Nucleus accumbens (tissue), 56 donors: ENCODE measurements at places on chromosomes 11 and 22.

DNA sequence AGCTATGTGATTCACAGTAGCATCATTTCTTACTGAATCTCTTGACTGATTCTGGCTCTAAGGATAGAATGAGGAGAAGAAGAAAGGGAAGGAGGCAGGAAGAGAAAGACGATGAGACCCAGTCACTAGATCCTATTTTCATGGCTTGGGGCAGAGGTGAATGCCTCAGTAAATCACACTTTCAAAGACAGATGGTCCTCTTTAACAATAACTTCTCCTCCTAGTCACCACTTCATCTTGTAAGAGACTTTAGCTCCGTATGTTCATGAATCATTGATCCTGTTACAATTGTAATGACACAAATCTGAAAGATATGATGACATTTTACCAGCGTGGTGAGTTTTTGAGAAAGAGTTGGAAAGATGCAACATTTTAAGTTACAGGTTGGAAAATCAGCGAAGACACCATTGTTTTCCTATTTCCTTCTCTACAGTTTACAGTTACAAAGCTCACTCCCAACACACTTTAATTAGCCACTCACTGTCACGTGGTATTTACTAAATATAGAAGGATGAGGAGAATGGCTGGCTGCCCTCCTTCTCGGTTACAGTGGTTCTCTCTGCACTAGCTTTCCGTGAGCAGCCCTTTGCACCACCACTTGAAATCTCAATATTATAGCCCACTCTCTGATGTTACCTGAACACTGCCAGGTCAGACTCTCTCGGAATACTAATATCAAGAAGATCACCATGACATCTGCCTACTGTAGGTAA, 205.8 kb downstream of the CADM1 start:
- DNase-seq = no peak

GRCh38 chr11:76115555-76115954, 90.7 kb downstream of the WNT11 start:
- no peak for DNase-seq

DNA sequence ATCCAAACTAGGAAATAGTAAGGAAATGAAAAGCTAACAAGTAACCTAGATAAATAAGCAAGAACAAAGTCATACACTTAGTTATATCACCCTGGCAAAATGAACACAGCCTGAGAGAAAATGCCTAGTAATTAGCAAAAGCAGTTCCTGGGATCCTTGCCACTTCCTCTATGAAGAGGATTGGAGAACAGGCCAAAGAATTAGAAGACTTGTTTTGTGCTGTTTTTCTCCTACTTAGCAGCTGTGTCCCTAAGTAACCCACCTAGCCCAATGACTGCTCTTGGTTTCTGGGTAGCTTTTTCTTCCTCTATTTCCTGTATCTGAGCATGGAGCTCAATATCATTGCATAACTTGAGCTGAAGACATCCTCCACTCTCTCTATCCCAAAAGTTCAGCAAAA, 713.9 kb downstream of the ETS1 start:
- DNase-seq = no peak

DNA sequence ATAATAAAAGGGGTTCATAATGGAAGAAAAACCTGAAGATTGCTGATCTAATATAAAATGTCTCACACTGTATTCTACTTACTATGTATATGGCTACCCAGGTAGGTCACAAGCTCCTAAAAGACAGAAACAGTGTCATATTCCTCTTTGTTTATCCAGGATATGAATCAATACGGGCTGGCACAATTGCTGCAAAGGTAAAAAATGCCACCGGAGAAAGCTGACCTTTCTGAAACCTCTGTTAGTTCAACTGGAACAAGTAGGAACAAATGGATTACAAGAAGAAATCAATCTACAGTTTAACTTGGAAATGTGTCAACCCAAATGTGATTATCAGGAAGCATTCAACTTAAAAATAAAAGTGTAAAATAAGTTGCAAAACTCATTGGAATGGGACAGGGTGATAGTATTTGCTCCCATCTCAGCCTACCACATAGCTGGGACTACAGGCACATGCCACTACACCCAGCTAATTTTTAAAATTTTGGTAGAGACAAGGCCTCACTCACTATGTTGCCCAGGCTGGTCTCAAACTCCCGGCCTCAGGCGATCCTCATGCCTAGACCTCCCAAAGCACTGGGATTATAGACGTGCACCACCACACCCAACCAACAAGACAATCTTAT, 27.6 kb downstream of the SLC35F2 start:
- no peak for DNase-seq

DNA sequence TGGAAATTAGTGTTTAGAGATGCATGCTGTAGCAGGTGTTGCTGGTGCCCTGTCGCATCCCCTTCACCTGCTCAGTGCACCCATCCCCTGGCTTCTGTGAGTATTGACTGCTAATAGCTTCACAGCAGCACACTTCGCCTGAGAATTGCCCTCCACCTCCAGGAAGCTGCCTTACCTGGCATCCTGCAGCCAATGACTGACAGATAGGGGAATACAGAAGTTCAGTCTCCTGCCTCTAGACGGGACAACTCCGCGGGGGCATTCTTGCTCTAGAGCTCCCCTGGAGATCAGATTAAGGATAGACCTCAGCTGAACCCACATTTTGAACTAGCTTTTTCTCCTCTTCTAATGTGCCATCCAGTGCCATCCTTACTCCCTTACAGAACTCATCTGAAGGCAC, 9.3 kb upstream of the CD3E start:
- no peak for DNase-seq

DNA sequence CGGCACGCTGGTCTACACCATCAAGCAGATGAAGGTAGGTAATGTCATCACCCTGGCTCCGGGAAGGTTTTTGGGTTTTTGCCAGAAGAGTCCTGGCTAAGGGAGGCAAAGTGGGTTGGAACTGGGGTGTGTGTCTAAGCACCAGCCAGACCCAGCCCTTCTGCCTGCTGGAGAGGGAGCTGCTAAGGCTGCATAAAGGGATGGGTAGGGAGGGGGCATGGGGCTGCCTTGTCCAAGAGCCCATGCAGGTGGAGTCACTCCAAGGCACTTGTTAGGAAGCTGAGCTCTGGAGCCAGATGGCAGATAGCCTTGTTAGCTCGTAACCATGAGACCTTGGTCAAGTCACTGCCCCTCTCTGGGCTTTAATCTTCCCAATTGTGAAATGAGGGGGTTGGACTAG, 48.0 kb downstream of the TIMP3 start:
- DNase-seq = no peak

DNA sequence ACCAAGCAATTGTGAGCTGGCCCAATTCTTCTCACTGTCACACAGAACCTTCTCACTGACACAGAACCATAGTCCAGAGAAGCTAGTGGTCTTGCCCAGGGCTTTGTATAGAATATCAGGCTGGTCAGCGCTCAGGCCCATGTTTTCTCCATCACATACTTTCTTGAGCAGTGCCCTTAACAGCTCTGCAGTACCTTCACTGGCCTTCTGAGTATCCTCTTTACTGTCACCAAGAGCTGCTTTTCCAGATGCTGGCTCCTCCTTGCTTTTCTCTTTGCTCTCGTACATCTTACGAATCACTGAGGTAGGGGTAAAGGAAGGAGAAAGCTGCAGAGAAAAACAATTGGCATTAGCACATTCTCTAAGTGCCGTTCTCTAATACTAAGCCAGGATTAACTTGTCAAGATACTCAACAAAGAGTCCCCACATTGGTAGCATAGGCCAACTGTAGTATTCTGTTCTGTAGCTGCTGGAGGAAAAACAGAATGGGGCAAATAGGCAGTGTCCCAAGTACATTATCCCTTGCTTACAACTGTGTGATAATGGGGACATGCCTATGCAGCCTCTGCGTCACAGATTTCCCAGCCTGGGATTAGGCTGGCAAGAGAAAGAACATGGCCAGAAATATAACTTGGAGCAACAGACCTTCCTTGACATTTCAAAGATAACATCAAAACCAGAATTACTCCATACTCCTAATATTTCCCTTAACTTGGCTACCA, 43.5 kb downstream of the DRG1 start:
- DNase-seq = no peak

GRCh38 chr11:13102513-13102840, 93.4 kb downstream of the RASSF10 start:
- no peak for DNase-seq

DNA sequence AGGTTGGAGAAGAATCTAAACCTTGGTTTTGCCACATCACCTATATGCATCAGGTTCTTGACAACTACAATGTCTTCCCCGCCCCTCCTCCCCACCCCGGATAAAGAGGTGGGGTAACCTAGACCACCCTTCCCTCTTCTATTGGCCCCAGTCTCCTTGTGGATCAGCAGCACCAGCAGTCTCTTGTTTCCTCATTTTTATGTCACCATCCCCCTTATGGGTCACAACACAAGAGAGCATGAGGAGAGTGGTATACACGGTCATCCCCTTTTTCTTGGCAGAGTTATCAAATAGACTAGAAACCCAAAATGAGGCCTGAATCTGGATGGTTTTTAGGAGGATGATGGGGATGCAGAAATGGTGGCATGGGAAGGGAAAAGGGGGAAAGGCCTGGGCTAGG, 1.2 kb downstream of the MS4A4E start:
- no peak for DNase-seq
